ENCODE measurements at places on chromosomes 5 and 9.
A peak's percentile ranks its signal among the peaks of the same experiment; 100 is the strongest.

DNA sequence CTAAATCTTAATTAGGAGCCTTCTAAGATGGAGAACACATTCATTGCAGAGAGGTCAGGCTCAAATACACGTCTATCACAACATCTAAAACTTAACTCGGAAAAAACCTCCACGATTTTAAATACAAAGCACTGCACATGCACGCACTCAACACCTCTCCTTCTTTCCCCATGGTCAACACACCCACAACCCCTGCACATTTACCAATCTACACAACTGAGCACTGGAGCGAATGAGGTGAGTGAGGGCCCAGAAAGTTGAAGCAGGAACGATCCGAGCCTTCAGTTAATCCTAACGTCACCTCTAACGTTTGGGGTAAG lies 278 bp upstream of the NIPSNAP3A start:
- no peak for DNase-seq

- DNase-seq: no peak
Measured at GRCh38 chr5:159244163-159244562, 18.9 kb upstream of the UBLCP1 start.

DNA sequence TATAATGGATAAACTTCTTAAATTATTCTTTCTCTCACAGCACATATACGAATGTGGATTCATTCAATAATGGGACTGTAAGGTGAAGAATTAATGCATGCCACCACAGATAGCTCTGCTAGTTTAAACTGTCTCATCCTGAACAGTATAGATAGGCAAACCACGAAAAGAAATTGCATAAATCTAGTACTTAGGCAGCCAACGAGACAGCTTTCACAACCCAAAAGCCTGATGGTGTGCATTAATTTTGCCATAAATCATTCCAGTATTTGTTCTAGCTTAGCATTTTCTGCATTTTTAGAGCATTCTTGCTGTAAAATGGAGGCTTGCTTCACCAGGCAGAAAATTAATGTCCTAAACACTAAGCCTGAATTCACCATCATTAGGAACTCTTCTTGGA lies 834.2 kb upstream of the DMAC1 start:
- DNase-seq: no peak

DNA sequence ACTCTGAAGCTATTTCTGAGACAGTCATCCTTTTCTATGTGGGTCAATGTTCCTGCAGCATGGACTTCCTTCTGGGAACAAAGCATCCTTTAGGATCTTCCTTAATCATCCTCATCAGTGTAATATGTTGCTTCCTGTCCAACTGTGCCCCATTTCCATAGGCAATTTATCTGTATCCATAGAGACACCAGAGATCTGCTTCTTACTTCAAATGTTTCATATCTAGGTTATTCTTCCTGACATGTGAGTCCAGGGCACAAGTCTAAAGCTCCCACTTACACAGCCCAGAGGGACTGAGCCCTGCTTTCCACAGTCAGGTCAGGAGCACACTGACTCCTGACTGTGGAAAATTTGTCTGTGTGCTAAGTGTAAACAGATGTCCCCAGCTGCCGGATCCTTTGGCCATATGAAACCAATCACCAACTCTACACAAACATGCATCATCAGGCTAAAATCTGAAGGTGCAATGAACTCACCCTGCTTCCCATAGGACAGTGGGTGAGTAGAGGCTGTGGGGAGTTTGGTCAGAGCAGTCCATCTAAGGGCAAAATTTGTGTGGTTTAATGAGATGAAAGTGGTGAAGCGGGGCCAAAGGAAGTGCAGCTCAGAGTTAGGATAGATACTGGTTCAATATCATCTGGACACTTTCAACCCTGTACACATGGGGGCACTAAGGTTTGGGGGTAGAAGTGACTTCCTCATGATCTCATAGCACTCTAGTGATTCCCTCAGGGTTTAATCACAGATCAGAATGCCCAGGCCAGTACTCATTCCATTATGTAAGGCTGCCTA lies 85.2 kb upstream of the TNC start:
- no peak for DNase-seq

DNA sequence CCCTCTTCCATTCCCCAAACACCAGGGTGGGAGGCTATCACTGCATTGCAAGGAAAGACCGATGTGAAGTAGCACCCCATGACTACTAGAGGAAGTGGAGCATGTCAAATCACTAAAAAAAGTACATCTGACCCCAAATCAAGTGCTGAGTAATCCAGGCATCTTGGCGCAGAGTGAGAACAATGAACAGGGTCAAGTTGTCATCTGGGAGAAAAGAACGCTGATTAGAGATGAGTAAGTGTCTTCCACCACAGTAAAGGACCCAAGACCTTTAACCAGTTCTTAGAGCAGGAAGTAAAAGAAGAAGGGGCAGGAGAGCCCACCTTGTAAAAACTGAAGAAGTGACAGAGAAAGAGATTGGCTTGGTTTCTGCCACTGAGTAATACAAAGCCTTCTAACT lies 75.0 kb upstream of the RAD23B start:
- DNase-seq: no peak

DNA sequence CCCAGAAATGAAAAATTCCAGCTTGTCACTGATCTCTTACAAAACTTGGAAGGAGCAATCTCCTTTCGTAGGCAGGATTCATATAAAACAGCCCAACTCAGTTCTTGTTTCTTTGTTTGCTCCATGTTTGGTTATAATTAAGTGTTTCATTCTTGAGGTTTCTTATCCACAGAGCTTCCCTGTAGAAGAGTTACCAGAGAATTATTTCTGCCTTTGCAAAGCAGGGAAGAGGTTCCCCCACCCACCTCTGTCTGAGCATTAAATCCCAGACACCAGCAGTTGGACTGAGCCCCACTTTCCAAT lies 34.1 kb upstream of the RAI14 start:
- DNase-seq: no peak

GRCh38 chr9:68798423-68798822 lies 93.4 kb downstream of the PIP5K1B start:
- no peak for DNase-seq

DNA sequence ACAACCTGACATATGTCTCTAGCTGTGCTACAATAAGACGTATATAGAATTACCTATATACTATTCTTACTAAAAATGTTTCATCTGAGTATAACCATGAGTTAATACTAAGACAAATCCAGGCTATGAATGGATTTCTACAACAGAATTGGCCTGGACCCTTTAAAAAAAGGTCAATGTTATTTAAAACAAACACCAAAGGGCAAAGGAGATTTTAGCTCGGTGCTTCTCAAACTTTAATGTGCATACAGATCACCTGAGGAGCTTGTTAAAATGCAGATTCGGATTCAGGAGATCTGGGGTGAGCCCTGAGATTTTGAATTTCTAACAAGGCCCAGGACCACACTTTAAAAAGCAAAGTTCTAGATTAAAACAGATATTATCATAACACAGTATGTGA lies 6.5 kb downstream of the TNFSF8 start:
- DNase-seq: no peak

DNA sequence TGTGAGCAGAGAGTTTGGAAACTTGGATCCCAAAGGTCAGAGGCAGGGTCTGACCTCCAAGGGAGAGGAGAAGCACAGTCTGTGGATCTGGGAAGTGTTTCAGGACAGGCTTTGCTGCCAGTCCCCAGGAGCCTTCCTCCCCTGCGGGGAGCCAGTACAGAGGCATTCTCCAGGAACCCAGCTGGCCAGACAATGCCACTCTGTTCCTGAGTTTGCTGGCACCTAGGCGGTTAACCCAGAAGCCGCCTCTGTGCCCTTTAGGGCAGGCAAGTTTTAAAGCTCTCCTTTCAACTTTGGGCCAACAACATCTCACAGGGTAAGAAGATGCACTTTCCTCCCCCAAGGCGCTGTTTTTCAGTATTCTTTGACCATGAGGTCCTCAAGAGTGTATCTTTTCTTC lies 37.0 kb upstream of the FGF1 start:
- DNase-seq: no peak

DNA sequence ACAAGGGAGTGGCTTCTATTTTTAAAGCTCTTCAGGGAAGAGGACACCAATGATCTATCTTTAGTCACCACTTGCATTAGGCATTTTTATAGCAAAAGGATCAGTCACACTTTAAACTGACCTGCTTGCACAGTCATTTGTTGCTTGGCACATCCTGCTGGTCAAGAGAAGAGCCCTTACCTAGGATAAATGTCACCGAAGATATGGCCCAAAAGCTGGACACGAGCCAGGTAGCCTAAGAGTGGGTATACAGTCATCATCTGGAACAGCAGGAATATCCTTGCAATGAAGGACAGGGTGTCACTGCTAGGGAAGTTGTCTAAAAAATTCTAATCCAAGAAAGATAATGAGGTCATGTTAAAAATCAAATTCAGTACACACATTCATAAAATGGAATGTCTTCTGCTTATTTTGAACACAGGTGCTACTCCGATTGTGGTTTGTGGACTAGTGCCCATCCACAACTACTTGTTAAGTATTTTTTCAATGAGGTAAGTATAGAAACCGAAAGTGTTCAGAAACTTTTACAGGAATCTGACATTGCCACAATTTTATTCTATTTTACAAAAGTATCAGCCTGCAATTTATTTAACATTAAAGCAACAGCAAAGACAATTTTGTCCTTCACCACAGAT lies 78.4 kb downstream of the SLC38A9 start:
- no peak for DNase-seq

GRCh38 chr5:73067213-73067612 lies 53.2 kb upstream of the TMEM171 start:
- no peak for DNase-seq

- no peak for DNase-seq
Measured at GRCh38 chr9:135968083-135968476, 6.9 kb upstream of the UBAC1 start.

GRCh38 chr5:177595026-177595585 lies 3.1 kb downstream of the TMED9 start:
- no peak for DNase-seq

GRCh38 chr5:142845402-142845921 lies 75.3 kb downstream of the ARHGAP26 start:
- peak; percentile 20 for DNase-seq

- DNase-seq: no peak
Measured at GRCh38 chr9:6855860-6856259, 98.1 kb downstream of the KDM4C start.

GRCh38 chr9:120787933-120788332 lies 5.3 kb downstream of the FBXW2 start:
- no peak for DNase-seq

- no peak for DNase-seq
Measured at GRCh38 chr5:62386824-62387223, 16.9 kb downstream of the DIMT1 start.

DNA sequence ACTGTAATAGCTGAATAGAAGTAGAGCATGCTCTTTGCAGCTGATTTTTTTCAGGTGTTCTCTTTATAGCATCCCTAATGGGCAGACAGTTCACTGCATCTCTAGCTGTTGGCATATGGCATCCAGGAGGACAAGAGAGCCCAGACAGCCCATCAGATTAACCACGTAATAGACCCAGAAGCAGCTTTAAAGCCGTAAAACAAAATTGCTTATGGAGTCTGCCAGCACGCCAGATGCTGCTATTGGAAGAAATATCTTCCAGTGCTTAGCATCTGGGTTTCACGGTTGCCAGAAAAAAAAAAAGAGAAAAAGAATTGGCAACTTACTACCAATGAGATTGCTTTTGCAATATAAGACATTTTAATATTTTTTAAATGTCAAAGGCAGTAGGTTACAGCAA lies 869.4 kb upstream of the NUDT12 start:
- no peak for DNase-seq

DNA sequence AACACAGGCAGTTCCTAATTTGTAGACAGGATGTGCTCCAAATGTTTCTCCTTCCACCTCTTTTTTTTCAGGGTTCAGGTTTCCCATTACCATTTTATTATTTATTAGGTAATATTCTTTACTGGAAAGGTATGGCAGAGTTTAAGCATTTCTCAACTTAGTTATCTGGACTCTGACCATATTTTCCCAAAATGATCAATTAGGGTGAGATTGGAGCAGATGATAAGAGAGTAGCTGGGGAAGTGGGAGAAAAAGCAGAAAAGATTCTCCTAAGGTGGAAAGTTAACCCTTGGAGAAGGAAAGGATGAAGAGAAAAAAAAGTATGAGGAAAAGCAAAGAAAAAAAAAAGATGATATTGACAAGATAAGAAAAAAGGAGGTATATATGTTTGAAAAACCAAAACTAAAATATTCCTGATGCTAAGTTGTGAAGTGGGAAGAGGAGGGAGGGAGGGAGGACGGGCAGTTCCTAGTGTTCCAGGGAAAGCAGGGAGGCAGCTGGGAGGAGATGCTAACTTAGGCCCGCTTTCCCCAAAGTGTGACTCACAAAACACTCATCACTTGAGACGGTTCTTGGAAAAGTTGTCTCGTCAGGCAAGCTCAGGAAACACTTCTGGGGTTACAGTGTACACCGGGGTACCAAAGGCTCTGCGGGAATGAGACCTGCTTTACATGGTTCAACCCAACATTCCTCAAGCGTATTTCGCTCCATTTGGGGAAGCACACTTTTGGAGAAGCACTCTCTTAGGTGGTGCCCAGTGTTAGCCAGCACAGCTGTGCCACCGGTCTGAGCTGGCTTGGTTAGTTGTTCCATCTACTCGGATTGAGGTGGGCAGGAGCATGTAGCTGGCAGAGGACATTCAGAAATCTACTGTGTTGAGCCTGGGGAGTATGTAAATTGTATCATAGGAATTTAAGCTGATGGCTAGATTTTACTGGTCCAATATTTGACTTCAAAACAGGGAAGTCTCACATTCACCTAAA lies 35.1 kb downstream of the B4GALT1 start:
- no peak for DNase-seq

DNA sequence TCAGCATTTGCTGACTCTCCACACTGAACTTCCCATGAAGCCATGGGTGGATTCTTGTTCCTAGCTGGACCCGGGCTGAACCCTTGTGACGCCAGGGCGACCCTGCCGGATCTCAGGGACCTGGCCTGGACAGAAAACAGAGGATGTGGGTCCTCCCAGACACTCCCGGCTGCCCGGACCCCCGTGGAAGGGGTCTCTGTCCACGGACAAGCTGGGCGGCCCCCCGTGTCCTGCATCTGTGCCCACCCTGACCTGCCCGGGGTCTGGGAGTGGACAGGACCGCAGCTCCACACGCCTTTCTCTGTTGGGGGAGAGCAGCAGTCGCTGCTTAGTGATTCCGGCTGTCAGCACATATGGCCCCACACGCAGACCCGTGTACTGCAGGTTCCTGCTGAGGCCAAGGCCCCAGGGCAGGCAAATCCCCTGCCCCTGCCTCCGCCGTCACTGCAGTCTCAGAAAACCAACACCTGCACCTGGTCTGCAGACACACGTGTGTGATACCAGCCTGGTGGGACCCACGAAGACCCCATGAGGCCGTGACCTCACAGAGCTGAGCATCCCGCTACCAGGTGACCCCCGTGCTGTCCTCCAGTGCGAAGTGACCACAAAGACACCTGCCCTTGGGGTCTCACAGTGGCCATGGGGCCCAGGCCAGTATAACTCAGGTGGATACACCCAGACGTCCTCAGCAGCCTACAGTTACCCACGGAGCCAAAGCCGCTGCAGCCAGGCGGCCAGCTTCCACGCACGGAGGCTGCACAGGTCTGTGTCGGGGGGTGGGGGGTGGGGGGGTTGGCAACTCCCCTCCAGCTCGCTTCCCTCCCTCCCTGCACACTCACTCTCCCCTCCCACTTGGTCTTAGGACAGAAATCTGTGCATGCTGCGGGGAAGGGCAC lies 50.6 kb downstream of the NKD2 start:
- DNase-seq: no peak

GRCh38 chr9:32864971-32865370 lies 81.6 kb downstream of the TMEM215 start:
- DNase-seq: no peak

GRCh38 chr9:22529426-22530199 lies 83.0 kb downstream of the DMRTA1 start:
- no peak for DNase-seq

Data from CD4-positive, alpha-beta T cell treated with Interleukin-1 beta for 1 hour (primary cell).